ENCODE measurements at places on chromosomes 2 and 18.

GRCh38 chr2:19754907-19755306 is 146.9 kb downstream of the TTC32 start:
- no peak for DNase-seq

DNA sequence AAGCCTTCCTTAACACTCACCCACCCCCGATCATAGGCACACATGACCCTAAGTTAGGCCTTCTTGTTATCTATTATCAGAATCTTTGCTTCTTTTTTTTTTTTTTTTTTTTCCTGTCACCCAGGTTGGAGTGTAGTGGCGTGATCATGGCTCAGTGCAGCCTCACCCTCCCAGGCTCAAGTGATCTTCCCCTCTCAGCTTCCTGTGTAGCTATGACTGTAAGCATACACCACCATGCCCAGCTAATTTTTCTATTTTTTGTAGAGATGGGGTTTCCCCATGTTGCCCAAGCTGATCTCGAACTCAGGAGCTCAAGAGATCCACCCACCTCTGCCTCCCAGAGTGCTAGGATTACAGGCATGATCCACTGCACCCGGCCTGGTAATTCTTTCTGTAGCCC is 328.7 kb downstream of the NR4A2 start:
- DNase-seq = no peak

DNA sequence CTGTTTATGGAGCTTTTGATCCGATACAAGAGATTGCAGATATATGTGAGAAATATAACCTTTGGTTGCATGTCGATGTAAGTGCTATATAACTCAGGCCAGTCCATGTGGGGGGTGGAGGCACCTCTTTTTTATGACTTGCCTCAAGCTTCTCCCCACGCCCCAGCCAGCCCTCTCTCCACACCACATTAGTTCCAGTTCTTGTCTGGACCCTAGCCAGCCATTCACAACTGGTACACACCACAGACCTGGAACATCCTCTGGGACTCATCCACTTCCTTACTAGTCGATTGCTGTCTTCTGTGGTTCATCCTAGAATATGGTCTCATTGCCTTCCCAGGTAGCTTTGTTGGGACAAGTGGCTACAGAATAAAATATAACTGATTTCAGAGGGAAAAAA is 31.0 kb downstream of the GAD1 start:
- no peak for DNase-seq

GRCh38 chr2:193869564-193869963 is 1674.8 kb upstream of the TMEFF2 start:
- no peak for DNase-seq

DNA sequence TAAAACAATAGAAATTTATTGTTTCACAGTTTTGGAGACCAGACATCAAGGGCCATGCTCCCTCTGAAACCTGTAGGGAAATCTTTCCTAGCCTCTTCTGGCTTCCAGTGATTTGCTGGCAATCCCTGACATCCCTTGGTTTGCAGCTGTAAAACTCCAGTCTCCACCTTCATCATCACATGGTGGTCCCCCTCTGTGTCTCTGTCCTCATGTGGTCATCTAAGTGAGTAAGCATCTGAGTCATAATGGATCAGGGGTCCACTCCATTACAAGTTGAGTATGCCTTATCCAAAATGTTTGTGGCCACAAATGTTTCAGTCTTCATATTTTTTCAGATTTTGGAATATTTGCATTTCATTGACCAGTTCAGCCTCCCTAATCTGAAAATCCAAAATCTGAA is 5.6 kb upstream of the SGPP2 start:
- DNase-seq = no peak

DNA sequence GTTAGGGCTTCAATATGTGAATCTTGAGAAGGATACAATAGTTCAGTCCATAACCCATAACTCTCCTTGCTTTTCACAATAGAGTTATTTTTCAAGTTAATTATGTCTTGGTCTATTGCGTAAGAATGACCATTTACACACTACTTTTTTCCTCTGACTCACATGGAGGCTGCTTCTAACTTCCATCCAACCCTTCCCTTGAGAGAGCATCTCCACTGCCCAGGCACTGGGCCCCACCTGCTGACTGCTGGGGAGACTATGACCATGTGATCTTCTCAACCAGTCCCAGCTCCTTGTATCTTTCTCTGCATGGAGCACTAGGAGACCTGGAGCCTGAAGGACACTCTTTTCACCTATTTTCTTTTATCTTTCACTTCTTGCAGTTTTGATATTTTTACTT is 251.5 kb downstream of the GPD2 start:
- DNase-seq = no peak

- DNase-seq = no peak
Observed at GRCh38 chr2:240286596-240286995, 146.1 kb upstream of the OTOS start.

DNA sequence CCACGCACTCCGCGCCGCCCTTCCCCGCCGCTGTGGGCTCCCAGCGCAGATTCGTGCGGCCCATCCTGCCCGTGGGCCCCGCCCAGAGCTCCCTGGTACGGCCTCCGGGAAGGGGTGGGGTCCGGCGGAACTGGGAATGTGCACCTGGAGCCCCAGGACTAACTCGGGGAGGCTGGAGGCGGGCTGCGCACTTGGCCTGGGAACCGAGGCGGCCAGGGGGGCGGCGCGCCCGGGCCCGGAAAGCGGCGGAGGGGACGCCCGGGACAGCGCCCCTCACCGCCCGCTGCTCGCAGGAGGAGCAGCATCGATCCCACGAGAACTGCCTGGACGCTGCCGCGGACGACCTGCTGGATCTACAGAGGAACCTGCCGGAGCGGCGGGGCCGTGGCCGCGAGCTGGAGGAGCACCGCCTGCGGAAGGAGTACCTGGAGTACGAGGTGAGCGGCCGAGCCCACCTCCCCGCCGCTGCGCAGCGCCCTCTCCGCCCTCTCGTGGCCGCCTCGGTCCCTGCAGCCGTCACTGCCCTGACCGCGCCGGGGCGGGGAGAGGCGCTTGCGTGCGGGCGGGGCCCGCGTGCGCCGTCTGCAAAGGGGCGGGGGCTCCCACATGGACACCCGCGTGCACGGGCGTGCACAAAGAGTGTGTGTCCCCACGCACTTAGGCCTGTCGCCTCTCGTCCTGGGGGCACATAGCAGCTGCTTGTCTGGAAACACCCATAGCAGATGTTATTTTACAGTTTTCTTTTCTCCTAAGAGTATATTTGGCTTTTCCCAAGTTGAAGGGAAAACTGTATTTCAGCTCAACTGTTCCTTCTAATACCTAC is 25.2 kb downstream of the PSD4 start:
- DNase-seq = peak; percentile 83

- no peak for DNase-seq
Observed at GRCh38 chr18:25805939-25806338, 284.5 kb downstream of the SS18 start.

GRCh38 chr2:168064011-168064998 is 183.1 kb downstream of the STK39 start:
- DNase-seq = no peak

DNA sequence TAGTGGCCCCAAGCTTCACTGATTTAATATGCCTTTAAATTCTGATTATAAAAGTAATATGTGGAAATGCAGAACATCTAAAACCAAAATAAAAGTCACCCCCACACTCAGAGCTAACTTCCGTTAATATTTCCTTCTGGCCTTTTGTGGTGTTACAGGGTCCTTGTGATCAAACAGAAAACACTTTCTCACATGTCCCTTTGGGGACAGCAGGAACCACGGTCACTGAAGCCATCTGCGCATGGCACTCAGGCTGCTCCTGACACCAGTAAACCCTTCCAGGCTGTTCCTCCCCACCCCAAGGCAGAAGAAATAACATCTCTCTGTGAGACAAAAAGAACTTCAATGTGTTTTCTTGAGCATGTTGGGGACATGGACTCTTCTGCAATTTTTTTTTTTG is 25.1 kb upstream of the GPR17 start:
- DNase-seq = no peak

Data from stimulated activated CD4-positive, alpha-beta T cell treated with anti-CD3 and anti-CD28 coated beads, Interleukin-4, amount 100 ng/mL, for 24 hours (primary cell).